ENCODE measurements at places on chromosomes 5 and 9.
A peak's percentile ranks its signal among the peaks of the same experiment; 100 is the strongest.

- no peak for DNase-seq
These were observed 593 bp downstream of the GM2A start for GRCh38 chr5:151253605-151253950.

- no peak for DNase-seq
These were observed 512.9 kb downstream of the HINT1 start for GRCh38 chr5:130652176-130652575.

- DNase-seq = no peak
These were observed 1267.5 kb upstream of the CDH9 start for GRCh38 chr5:28305891-28306290.

DNA sequence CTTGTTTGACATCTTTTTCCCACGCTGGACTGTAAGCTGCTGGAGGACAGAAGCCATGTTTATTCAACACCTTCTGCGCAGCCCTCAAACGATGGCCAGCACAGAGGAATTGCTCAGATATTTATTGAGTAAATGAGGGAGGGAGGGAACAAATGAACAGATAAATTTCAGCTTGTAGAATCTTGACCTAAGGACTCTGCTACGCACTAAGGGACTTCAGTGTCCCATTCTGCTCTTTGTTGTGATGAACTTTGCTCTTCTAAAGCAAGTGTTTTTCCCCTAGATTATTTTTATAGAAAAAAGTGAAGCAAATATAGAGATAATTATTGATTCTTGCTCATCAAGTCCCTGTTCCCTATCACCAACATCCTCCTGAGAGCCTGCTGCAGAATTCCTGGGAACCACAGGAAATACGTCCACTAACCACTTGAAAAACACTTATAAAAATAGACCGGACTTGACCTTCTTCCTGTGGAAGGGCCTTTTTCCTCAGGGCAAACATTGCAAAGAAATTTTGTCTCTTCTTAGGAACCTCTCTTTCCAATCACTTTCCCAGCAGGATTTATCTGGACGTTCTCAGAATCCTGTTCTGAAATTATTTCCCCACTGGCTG, 54.9 kb downstream of the FGF1 start:
- no peak for DNase-seq

DNA sequence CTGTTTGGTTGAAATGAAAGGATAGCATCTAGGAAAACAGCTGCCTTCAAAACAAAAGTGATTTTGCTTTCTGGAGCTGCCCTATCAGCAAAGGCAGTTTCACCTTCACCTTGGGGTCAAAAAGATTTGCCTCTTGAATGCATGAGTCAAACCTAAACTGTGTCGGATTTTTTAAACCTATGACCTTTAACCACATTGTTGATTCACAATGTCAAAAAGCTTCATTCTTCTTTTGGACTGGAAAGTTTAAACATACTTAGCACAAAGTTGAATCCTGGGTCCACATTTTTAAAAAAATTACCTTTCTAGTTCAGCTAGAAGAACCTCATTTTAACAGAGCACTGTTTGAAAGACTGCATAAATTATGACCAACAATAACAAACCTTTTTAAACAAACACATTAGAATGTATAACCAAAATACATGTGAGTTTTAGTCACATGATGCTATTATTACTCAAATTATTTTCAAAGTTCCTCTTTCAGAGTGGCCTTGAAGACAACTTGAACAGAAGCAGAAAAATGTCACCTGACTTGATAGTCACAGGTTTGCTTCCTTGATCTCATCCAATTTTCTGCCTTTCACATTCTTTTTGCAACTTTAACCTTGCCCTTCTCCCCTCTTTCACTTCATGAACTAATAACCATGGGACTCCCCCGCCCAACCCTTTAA, 109.7 kb upstream of the LHFPL2 start:
- no peak for DNase-seq

DNA sequence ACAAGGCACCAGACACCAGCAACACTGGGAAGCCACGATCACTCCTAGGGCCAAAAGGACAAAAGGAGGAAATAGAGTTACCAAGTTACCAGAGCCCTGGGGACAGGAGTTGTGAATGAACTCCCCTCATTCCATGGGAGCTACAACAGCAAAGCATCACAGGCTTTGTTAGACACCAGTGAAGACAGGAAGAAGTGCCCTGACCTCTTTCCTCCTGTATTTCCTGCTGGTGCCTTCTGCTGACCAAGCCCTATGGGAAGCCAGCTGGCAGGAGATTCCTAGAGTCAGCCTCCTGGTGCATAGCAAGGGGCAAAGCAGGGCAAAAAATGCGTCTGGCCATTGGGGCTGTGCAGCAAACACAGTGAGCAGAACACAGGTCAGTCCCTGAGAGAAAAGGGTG, 374.7 kb downstream of the ZSWIM6 start:
- DNase-seq = no peak

DNA sequence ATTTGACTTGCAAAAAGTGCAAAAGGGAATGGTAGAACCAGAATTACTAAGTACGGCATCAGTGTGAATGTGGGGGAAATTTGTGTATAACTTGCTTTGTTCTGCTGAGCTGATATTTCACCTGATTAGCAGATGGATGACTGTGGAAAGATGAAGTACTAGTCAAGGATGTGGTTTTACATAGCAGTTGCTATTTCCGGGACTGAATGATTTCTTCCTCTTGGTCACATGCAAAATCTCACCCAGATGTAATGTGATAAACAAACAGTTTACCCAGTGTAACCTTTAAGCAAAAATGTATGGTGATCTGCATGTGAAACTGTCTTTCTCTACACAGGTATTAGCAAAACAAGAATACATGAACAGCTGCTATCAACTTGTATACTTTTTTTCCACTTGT, 46.1 kb downstream of the DCP2 start:
- peak; percentile 74 for DNase-seq

DNA sequence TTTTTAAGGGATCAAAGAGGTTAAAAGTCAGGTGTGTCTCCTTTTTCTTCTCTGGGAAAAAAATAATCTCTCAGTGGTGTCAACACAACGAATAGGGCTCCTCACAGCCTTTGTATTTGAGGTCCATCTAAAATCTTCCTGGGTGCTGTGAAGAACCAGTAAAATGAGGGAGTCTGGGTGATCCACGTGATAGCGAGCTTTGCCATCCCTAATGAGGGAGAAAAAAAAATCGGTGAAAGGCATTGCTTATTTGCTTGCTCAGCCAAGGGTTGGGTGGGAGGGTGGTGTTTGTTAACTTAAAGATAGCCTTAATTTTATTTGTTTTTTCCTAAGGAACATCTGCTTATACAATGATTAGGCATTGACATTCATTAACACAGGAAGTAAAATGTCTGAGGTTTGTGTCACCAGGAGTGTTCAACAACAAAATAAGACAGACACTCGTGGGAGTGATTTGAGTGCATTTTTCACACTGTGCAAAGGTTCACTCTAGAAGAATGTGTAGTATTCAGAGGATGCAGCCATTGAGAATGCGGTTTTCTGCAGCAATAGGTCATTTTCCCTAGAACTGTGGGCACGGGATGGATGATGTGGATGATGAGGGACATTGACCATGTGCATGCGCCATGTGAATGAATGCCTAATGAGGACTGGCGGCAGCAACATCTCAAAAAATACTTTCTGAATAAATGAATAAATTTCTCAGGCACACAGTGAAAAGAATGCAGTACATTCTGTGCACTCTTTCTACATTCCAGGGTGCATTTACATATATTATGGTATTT, 369.5 kb downstream of the NTRK2 start:
- DNase-seq = no peak

DNA sequence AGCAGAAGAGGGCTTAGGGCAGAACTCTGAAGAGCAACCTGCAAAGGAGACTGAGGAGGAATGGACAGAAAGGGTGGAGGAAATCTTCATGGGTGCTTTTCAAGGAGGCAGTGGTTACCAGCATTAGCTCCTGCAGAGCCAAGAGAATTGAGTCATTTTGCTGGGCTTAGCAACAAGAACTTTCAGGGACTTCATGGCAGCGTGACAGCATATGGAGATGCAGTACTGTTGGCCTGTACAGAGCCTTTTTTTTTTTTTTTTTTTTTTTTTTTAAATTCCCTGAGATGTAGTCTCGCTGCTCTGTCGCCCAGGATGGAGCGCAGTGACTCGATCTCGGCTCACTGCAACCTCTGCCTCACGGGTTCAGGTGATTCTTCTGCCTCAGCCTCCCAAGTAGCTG, 296.0 kb upstream of the DMRT1 start:
- no peak for DNase-seq

- no peak for DNase-seq
These were observed 120.4 kb downstream of the RAPGEF6 start for GRCh38 chr5:131514316-131515283.

GRCh38 chr9:110278080-110278707, 21.9 kb upstream of the TXN start:
- no peak for DNase-seq

DNA sequence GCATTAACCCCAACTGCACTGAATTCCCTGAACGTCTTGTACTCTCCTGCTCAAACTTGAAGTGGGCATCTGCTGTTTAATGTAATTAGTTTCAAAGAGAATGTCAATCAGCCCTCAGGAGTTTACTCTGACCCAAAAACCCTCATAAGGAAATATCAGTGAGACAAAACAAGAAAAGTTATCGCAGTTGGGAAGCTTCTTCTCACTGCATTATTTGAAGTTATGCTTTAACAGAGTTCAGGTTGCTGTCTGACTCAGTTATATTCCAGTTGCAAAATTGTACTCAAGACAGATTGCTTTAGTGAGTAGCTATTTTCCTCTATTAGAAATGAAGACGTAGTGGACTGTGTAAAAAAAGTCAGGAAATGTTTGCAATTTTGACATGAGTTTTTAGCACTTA, 52.1 kb downstream of the PPIC start:
- DNase-seq = no peak

DNA sequence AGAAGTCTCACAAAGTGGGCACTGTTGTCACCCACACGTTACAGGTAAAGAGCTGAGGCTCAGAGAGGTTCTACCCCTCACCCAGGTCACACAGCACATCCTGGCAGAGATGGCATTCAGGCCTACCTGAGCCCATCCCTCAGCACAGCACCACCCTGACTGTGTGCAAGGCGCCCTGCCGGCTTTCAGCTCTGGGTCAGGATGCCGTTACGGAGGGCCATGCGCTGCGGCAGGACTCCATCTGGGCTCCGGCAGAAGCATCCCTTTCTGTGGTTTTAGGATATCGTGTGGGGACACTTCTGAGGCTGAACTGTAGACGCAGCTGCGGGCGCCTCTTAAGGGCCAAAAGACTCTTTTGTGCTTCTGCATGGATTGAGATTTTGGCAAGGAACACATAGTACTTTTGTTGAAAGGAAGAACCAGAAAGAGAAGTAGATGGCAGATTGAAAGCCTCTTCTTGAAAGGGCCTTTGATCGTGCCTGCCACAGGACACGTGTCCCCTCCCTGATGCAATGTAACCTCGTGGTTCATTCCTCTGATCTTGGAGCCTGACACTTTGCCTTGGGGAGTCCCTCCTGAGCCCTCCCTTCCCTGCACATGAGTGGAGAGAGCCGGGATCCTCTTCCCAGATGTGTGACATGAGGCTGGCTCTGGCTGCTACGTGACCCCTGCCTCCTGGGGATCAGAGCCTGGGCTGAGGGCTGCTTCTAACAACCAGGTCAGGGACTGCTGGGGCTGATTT, 31.3 kb downstream of the USP20 start:
- peak; percentile 79 for DNase-seq

GRCh38 chr9:9521033-9521779, 1091.6 kb downstream of the PTPRD start:
- DNase-seq = no peak

GRCh38 chr9:137446851-137447471, 5.8 kb upstream of the ENTPD8 start:
- no peak for DNase-seq

GRCh38 chr9:21239911-21240310, at the start of gene IFNA14:
IFNA14 (minus strand) TSS chr9:21240005; CDS start chr9:21239935, 70 bp downstream.
- DNase-seq = no peak

DNA sequence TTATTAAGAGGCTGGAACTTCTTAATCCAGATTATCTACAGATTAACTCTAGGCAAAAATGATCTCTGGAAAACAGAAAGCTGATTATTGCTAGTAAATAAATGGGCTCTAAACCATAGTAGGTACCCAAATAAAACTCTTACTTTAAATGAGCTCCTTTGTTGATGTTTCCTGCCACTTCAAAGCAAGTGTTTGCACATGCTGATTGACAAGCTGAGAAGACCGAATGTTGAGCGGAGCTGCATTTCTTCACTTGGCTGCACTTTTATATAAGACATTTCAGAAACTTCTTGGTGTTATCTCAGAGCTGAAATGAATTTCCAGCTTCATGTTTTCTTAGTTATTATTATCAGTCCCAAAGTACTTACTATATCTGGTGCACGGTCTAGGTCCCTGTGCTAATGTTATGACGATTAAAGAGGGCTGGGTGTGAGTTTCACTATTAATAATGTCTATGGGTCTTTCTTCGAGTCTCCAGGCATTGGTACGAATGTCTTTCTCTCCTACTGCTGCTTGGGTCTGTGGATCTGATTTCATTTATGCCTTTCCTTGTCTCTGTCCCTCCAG, 58.6 kb upstream of the CTXN3 start:
- DNase-seq = no peak

DNA sequence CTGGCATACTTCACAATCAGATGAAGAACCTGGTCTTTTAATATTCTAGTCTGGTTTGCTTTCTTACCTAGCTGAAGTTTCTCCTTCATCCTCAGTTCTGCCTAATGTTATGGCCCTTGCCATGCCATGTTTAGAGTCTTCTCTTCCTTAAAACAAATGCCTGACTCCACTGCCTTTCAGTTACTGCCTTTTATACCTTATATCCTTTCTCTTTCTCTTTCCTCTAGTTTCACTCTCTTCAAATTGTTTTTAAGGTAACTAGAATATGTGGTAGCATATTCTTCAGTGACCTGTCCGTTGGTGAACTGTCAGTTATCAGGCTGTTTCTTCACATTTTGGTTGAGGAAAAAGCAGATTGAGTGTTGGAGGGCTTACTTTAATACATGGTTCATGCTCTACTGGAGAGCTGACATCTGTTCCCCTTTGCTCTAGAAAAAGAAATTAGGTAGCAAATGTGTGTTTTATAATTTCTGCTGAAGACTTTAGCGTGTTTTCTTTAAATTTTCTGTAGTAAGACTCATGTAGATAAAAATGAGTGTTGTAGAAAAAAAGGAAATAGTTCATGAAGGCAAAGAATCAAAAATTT, 103.8 kb downstream of the DMXL1 start:
- no peak for DNase-seq

DNA sequence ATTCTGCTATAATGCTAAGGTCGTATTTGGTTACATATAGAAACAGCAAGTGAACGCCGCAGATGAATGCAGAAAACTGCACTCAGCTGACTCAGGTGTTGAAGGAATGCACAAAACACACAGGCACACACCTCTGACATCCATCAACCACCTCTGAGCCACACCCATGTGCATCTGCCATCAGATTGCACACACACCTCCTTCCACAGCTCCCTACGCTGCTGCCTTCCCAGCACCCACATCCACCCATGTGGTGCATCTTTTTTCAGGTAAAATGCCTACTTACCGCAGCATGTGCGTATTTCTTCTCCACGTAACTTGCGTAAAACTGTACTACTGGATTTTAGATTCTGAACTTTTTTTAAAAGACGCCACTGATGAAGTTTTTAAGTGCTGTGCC, 7.1 kb downstream of the STK10 start:
- peak; percentile 77 for DNase-seq

- DNase-seq = no peak
These were observed 185.9 kb upstream of the PANK3 start for GRCh38 chr5:168765086-168765550.

GRCh38 chr5:161547738-161548486, 1.4 kb upstream of the GABRB2 start:
- no peak for DNase-seq

Data from stimulated activated naive CD4-positive, alpha-beta T cell (primary cell).